NCI-H510A treated with DMSO at 0.1 percent for 48 hours (cell line): ENCODE measurements at places on chromosomes 6 and 20.
A peak's percentile ranks its signal among the peaks of the same experiment; 100 is the strongest.

DNA sequence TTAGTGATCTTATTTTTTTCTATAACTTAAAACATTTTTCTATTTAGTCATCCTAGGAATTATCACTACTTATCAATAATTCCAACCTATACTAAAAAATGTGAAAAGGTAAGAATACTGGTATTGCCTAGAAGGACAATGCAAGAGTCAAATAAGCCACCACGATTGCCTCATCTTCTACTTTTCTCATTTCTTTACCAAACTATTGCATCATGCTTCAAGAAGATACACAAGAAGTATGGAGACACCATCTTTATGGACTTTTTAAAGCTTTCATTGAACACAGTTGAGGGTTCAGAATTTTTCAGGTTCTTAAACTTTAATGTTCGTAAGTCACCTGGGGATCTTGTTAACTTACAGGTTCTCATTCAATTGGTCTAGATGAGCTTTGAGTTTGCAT is 25.9 kb downstream of the ELOVL2 start:
- DNase-seq: no peak

DNA sequence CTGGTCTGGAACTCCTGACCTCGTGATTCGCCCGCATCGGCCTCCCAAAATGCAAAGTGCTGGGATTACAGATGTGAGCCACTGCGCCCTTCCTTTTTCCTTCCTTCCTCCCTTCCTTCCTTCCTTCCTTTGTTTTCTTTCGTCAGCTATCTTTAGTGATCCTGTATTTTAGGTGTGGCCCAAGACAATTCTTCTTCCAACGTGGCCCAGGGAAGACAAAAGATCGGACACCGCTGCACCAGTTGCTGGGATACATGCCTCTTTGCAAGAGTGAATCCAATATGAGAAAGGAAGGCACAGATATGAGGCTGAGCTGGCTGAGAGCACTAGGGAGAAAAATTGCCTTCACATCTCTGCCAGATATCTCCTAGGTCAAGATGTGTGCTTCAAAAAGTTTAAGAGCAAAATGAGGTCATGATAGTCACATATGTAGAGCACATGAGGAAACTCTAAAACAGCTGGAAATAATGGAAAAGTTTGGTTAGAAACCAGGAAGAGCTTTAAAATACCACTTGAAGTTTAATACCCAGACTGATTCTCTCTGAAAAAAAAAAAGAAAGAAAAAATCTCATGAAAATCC is 41.8 kb downstream of the OR2B2 start:
- no peak for DNase-seq

DNA sequence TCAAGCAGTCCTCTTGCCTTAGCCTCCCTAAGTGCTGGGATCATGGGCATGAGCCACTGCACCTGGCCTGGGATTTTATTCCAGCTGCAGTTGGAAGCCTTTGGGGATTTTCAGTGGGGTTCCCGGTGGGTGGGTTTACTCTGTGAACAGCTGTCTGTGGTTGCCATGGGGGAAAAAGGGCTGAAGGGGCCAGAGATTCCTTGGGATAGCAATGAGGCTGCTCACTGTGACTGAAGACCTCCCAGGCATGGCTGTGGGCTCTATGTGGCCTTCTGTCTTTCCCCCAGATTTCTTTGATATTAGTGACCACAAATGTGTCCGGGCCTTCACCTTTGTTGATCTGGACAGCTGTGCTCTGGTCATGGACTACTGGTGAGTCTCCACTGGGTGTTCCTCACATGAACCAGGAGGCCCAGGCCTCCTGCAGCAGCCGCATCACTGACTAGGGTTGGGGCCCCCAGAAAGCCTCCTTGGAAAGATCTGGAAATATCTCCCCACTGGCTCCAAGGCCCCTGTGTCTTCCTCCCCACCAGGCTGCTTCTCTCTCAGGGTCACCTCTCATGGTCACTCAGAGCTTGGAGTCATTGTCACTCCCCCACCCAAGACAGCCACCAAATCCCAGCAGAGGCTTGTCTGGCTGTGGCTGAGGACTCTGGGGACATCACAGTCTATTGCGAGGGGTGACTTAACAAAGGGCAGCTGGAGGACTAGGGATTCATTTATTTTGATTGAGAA is 33.4 kb downstream of the EFCAB8 start:
- DNase-seq: no peak

GRCh38 chr20:51382986-51383821 is 159.3 kb downstream of the NFATC2 start:
- peak; percentile 12 for DNase-seq

GRCh38 chr6:24933868-24934401 is 1.8 kb downstream of the RIPOR2 start:
- DNase-seq: no peak

- DNase-seq: no peak
Measured at GRCh38 chr6:156992020-156992804, 215.0 kb downstream of the ARID1B start.

DNA sequence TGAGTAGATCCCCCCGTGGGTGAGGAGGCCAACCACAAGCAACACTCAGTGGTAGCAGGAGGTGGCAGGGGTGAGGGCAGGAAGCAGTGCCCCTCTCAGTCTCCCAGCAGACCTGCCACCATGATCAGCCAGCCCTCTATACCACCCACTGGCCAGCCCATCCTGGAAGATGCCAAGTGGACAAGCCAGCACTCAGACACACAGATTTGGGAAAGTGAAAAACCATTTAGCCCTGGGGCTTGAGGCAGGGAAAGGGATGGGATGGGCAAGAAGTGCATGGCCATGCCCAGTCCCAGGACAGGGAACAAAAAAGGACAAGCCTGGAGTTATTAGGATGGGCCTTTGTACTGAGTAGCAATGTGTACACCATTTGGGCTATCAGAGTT is 76.9 kb downstream of the HFE start:
- DNase-seq: no peak

- DNase-seq: no peak
Measured at GRCh38 chr6:129133770-129134192, 250.8 kb downstream of the LAMA2 start.

- no peak for DNase-seq
Measured at GRCh38 chr6:31529329-31530150, 778 bp downstream of the MCCD1 start.

DNA sequence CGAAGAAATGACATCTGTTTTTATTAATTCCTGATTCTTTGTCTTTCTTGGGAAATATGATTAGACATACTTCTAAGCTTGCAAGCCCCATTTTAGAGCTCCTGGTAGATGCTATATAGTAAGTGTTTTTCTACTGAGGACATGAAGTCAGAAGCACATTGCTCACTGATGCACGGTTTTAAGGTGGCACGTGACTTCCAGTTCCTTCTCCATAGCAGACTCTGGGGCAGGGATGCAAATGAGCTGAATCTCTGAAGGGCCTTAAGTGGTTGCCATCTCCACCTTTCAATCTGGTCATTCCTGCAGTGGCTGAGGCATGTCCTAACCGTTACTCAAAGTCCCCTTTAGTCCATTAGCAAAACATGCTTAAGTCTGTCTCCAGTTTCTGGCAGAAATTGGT is 421.2 kb upstream of the HTR1E start:
- no peak for DNase-seq

DNA sequence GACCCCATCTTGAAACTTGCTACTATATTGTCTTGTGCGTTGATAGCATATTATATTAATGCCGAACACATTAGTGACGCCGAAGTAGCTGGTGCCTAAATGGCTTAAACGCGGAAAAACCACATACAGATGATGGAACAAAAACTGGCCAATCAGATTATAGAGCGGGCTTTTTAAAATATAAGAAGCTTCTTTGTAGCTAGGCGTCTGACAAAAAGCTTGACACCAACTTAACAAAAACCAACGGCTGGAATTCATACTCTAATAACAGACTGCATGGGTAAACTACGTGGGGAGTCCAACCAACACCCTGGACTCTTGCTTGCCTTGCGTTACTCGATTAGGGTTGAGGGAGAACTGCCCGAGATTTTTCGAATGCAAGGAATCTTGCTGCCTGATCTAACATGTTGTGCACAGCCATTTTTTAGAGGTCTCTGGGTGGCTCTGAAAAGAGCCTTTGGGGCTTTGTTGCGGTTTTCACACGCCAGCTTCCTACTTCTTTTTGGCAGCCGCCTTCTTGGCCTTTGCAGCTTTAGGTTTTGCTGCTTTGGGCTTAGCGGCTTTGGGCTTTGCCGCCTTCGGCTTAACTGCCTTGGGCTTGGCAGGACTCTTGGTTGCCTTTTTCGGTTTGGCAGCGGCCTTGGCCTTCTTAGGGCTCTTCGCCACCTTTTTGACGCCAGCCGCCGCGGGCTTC is 45.7 kb downstream of the OR2B2 start:
- DNase-seq: no peak
